ENCODE measurements at places on chromosomes 4 and X.

- DNase-seq, result no peak
These were observed 343.7 kb downstream of the PDHA2 start for GRCh38 chr4:96183611-96184010.

DNA sequence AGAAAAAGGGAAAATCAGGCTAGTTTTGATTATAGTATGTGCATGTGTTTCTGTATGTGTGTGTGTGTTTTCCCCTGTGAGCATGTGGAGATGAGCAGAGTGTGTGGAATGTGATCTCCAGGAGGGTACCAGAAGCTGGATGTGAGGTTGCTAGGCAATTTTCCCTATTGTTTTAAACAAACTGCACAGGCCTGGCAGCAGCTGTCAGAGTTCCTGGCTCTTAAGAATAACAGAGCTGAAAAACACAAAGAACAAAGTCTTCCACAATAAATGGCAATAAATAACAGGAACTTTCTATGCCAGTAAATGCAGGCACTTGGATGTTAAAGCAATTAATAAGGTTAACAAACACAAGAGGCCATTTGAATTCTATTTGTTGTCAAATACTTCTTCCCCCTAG, 344.6 kb upstream of the CTSO start:
- no peak for DNase-seq

DNA sequence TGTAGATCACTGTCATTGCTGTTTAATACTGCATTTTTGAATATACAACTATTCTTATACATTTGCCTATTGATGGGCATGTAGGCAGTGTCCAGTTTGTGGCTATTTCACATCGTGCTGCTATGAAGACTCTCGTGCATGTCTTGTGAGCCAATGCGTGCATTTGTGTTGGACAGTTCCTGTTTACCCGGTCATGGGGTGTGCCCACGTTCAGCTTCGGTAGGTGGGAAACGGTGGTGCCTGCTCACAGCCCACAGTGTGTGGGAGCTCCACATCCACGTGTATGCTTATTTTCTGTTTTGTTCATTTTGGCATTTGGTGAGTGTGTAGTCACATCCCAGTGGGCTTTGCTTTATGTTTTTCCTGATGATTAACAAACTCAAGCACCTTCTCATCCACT, 19.7 kb upstream of the RNF212 start:
- DNase-seq, result no peak

DNA sequence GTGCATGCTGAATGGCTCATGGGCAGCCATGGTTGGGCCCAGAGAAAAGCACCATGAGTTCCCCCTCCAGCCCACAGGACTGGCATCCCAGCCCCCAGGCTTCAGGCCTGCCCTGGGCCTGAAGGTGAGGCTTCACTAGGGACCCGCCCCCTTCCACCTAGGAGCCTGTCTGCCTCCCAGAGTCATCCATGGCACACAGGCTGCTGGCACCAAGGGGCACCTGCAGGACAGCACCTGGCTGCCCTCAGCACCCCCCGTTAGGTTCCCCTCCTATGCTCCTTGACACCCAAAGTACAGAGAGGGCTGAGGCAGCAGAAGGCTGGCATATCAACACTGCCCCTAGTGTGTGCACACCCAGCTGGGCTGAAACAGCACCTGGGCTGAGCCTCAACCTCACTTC, 566.7 kb upstream of the PCDH7 start:
- DNase-seq, result no peak

DNA sequence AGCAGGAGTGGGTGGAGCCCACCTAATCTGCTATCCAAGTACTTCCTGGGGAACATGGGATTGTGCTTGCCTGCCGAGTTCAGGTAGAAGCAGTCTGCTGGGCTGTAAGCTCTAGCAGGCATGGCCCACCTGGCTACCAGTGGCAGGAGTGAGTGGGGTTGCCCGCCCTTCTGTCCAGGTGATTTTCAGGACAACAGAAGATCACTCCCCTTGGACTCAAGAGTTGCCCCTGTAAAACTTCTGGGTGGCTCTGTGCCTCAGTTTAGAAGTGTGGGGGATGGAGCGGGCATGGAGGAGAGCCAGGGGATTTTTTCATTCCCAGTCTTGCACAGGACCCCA, 43.5 kb downstream of the NDST3 start:
- no peak for DNase-seq

DNA sequence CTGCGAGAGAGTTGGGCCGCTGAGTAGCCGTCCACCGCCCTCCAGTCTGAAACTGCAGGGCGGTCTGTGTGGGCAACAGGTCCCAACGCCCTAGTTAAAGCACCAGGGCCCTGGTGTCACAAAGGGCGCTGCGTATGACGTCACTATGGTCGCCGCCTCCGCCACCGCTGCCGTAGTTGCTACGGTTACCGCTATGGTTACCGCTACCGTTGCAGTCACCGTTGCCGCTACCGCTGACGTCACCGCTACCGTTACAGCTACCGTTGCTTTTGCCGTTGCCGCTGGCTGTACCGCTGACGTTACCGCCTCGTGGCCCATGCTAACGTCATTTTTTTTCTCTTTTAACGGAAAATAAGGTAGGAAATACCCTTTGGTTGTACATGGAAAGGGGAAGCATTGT, at the start of gene PPP1R2C:
Gene PPP1R2C (minus strand): TSS at position 68 of the 400 bp plus-strand sequence. CDS start 84 bp downstream, outside the sequence.
- DNase-seq, result no peak

- DNase-seq, result no peak
These were observed 35.8 kb downstream of the LRP2BP start for GRCh38 chr4:185359767-185360446.

- no peak for DNase-seq
These were observed 128.0 kb upstream of the NKX1-1 start for GRCh38 chr4:1534095-1534872.

- DNase-seq, result no peak
These were observed 942.7 kb upstream of the NDST4 start for GRCh38 chr4:116055857-116056827.

GRCh38 chrX:134623293-134624045, 34.8 kb downstream of the PLAC1 start:
- DNase-seq, result no peak

- DNase-seq, result no peak
These were observed 42.7 kb downstream of the LONRF3 start for GRCh38 chrX:119017077-119017476.

- DNase-seq, result no peak
These were observed 1814.9 kb downstream of the STIM2 start for GRCh38 chr4:28675582-28675981.

DNA sequence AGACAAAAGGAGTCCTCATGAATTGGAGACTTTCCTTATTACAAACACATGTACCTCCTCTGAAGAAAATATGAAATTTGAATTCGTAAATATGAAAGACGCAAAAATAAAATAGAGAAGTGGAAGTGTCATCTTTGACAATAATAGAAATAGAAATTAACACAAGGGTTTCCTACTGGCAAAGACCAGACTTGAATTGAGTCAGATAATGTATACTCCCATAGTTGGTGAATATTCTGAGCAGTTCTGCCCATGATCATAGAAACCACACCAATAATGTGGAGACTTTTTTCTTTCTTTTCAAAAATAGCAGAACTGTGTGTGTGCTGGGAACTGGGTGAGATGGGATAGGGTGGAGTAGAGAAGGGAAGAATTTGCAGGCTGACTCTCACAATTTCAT, 277.7 kb upstream of the TET2 start:
- no peak for DNase-seq

GRCh38 chr4:121655320-121656268, 41.2 kb downstream of the ANXA5 start:
- DNase-seq, result no peak

DNA sequence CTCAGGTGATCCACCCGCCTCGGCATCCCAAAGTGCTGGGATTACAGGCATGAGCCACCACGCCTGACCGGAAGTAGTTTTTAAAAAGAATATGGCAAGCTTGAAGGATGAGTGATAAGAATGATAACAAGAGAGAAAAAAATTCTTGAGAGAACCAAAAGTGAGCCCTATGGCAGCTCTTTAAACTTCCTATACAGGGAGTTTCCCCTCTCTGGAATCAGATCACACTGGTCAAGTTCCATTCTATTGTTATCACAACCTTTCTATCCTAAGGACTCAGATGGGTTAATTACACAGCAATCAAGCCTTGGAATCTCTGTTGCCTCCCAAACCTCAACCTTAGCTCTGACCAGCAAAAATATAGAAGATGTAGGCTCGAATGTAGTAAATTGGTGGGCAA, 33.8 kb upstream of the ZNF518B start:
- DNase-seq, result no peak

DNA sequence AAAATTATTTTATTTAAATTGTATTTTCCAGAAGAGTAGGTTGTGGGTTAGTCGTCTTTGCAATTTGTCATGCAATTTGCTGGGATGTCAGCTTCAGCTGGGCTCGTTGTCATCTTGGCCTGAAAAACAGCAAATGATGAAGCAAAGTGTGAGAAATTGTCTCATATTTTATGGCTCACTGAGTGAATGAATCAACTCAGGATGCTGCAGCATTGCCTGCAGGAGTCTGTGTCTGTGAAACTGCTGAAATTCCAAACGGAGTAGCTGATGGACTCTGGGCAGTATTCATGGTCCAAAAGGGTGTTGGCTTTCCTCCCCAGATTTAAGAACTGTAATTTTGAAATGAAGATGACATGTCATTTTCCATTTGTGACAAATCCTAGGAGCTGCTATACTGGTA, 37.2 kb downstream of the CXCL8 start:
- no peak for DNase-seq

GRCh38 chrX:47568656-47569295, 7.8 kb downstream of the ARAF start:
- no peak for DNase-seq

GRCh38 chr4:129077326-129077725, 16.0 kb downstream of the SCLT1 start:
- no peak for DNase-seq

DNA sequence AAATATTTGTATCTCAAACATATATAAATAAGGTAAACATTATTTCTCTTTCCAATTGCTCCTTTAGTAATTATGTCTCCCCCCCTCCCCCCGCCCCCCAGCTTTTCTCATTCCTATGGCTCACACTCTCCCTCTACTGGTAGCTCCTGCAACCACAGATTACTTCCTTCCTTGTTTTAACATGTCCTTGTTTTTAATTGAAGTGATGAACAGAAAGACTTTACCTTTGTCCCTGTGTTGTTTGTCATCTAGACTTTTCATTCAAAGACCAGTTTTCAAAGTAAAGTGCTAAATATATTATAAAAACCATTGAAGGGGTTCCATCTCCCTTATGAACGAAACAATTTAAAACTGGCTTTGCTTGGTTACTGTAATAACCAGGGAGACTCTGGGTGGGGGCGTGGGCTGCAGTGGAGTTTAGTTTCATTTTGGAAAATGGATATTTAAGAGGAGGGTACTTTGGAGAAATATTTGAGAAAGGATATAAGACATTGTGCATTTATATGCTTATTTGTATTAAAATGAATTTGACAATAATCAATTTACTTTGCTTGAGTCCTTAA, 352.9 kb downstream of the RAPGEF2 start:
- no peak for DNase-seq

DNA sequence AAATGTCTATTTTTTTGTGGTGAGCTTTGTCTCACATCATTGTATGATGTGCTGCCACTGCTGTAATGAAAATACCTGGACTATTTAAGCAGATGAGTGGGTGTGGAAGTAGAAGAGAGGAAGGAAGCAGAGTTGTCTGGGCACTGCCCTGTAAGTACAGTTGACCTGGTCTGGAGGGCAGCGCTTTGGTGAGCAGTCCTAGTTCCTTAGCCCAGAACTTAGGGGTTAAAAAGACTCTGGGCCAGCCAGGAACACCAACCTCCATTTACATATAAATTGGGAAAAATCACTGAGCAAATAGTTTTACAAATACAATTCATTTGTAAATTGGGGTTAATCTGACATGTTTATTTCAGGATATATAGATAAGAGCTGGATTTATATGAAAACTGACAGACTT, 347.1 kb upstream of the FAT1 start:
- DNase-seq, result no peak

GRCh38 chr4:97786306-97786920, 356.9 kb downstream of the STPG2 start:
- DNase-seq, result no peak

- no peak for DNase-seq
These were observed 341.2 kb upstream of the BOD1L1 start for GRCh38 chr4:13968723-13969122.

DNA sequence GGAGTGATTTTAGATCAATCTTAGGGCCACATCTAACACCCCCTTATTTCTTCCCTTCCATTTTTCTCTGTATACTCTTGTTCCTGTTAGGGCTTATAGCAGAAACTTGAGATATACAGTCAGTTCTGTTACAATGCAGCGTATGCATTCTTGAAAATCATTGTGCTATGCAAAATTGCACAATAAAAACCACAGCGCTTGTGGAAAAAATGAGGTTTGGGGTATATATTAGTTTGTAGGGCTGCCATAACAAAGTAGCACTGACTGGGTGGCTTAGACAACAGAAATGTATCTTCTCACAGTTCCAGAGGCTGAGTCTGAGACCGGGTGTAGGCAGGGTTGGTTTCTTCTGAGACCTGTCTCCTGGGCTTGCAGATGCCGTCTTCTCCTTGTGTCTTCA, 59.0 kb downstream of the WWC2 start:
- no peak for DNase-seq

GRCh38 chr4:168656055-168656660, 159.3 kb downstream of the PALLD start:
- no peak for DNase-seq

- DNase-seq, result no peak
These were observed 10.1 kb downstream of the PSAPL1 start for GRCh38 chr4:7424553-7425111.

GRCh38 chr4:90128961-90129495, 1.8 kb downstream of the CCSER1 start:
- no peak for DNase-seq

- no peak for DNase-seq
These were observed 9.3 kb downstream of the ZNF81 start for GRCh38 chrX:47846040-47846439.

DNA sequence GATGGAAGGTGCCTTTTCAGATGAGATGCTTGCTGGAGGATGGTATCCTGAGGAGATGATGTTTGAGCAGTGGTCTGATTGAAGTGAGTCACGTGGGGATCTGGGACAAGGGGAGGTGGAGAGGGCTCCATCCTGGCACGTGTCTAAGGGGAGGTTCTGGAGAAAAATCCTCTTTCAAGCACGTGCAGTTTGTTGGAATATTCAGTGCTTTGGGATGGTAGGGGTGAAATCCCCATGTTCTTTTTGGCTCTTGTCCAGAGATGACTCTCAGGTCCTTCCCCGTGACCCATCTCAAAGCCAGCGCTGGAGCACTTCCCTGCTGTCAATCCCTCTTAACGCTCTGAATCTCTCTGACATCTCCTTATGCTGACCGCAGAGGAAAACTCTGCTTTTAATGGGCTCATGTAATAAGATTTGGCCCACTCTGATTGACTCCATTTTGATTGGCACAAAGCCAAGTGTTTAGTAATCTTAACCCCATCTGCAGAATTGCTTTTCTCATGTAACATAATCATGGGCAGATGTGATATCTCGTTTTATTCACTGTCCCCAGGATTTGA, 10.8 kb upstream of the KLKB1 start:
- no peak for DNase-seq

DNA sequence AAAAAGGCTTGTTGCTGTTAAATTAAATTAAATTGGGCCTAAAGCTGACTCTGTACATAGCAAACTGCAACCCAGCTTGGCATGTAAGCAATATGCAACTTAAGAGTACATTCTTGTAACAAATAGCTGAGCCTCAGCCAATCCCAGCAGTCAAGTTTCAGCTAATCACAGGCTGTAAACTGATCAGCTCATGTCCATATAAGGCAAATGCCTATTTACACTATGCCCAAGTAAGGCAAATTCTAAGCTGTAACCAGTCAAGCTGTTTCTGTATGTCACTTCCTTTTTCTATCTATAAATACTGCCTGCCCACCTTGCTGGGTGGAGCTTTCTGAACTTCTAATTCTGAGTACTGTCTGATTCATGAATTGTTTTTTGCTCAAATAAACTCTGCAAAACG, 429.1 kb upstream of the FTHL17 start:
- no peak for DNase-seq

- DNase-seq, result no peak
These were observed 5.5 kb upstream of the SMIM20 start for GRCh38 chr4:25908491-25908901.

Measured in cortex of kidney (tissue), 1 donor.